ENCODE measurements at places on chromosomes 3 and 15. TPM values are rescaled to one million over a fixed set of nuclear protein-coding genes. Genes with fewer than 3 reads are reported as not detected.

- peak; percentile 23 for DNase-seq
Measured at GRCh38 chr3:113531826-113532697, at the start of gene SIDT1. SIDT1 (plus strand) TSS chr3:113532555; CDS start chr3:113533022, 467 bp downstream.

GRCh38 chr3:38497031-38497430 lies 891 bp downstream of the EXOG start:
- no peak for DNase-seq

GRCh38 chr3:159432682-159433340 lies 555.8 kb upstream of the IL12A start:
- no peak for DNase-seq

- DNase-seq: no peak
Measured at GRCh38 chr3:81910244-81910852, 148.9 kb upstream of the GBE1 start.

DNA sequence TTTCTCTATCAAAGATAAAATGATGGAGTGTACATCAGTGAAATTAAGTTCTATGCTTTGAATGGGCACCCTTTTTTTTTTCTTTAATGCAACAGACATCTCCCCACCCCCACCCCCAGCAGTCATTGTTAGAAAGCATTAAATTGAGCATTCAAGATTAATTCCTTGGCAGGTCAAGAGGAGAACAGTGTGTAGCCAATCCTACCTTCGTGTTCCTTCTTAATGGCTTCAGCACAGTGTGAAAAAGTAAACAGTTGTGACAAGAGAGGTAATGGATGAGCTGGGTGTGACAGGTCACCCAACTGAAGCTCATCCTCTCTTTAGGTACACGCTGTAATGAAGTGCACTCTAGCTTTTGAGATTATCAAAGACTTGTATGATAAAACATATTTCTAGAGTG lies 198.5 kb upstream of the RARB start:
- DNase-seq: no peak

DNA sequence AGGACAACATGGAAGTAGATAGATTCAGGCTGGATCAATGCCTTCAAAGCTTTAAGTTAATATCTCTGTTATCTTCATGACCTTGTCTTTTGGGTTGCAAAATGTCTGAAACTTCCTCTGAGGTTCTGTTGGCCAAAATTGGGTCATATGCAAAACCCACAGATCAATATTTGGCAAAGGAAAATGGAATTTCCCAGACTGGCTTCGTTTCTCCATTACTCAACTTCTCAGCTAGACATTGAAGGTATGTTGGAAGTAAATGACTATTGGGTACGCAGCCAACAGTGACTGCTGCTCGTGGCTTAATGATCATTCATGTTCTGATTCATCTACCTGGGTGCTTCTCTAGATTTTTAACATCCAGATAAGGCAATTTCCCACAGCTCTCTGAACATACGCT lies 675.4 kb upstream of the SGO1 start:
- DNase-seq: no peak

GRCh38 chr3:186180151-186180550 lies 71.3 kb upstream of the ETV5 start:
- no peak for DNase-seq

DNA sequence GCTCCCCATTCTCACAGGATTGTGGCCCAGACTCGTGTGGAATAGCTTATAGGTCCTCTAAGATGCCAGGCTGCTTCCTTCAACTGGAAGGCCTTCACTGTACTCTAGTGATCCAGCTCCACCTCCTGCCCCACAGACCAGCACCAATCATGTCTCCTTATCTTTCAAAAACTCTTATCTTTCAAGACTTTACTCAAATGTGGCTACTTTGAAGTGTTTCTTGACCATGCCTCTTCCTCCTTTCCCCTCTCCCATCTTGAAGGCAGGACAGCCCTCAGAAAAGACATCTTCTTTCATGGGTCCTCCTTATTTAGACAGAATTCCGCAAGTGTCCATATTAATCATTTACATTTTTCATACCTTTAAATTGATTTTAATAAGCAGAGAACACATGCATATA lies 142.3 kb downstream of the CHST2 start:
- no peak for DNase-seq

Gene ITPKA
- polyA plus RNA-seq: 0.23 TPM

DNA sequence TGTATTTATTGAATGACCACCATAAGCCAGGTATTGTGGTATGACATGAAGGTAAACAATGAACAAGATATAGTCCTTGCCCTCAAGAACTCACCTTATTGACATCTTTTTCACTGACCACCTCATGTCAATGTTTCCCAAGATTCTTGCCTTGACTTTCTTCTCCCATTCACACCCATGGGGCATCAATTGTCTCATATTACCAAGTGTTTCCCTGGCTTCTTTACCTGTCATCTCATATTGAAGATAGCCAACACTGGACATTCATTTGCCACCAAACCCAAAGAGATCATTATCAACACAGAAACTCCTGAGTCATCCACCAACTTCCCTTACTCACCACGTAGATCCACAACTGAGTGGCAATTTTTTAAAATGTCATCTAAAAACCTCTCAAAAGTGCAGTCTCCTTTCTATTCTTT lies 2.2 kb downstream of the EFHB start:
- DNase-seq: no peak

DNA sequence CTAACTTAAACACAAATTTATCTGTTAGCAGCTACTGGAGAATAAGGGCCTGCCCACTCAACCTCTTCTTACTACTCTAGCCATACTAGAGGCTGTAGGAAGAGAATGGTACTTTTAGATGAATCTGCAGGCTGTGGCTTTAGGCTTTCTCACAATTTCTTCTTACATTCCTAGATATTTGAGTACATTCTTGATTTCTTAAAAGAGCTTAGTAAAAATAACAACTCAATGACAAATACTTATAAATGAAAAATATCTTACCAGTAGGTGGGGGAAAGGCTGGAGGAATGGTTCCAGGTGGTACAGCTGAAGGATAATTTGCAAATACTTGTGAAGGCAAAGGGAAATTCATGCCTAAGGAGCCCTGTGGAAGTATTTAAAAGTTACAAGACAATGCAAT lies 92.9 kb upstream of the GK5 start:
- no peak for DNase-seq

GRCh38 chr3:188974856-188975599 lies 196.7 kb upstream of the TPRG1 start:
- peak; percentile 22 for DNase-seq

All from muscle of arm (tissue), 14 donors.